ENCODE measurements at places on chromosomes 6 and 20. TPM values are rescaled to one million over a fixed set of nuclear protein-coding genes. Genes with fewer than 3 reads are reported as not detected.

DNA sequence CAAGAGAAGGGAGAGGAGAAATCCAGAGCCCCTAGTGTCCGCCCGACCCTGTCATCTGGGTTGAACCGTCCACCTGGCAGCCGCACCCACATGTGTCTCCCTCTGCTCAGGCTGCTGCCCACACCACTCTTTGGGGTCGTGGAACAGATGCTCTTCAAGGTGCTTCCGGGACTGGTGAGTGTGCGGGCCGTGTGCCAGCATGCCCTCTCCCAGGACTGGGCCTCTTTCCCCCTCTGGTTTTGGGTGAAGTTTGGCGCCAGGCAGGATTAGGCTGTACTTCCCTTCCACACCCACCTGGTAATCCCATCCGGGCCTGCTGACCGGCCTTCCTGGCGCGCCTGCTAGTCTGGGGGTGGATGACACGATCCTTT, 7.9 kb downstream of the BPIFB3 start:
- no peaks in the 10 kb centered on the region for H3K36me3 ChIP-seq
- no peak overlapping the region for H3K4me3 ChIP-seq
- H3K27me3 ChIP-seq = no peaks in the 10 kb centered on the region
- H3K27ac ChIP-seq = no peak overlapping the region
- no peak for DNase-seq
- no peaks in the 10 kb centered on the region for H3K4me1 ChIP-seq

DNA sequence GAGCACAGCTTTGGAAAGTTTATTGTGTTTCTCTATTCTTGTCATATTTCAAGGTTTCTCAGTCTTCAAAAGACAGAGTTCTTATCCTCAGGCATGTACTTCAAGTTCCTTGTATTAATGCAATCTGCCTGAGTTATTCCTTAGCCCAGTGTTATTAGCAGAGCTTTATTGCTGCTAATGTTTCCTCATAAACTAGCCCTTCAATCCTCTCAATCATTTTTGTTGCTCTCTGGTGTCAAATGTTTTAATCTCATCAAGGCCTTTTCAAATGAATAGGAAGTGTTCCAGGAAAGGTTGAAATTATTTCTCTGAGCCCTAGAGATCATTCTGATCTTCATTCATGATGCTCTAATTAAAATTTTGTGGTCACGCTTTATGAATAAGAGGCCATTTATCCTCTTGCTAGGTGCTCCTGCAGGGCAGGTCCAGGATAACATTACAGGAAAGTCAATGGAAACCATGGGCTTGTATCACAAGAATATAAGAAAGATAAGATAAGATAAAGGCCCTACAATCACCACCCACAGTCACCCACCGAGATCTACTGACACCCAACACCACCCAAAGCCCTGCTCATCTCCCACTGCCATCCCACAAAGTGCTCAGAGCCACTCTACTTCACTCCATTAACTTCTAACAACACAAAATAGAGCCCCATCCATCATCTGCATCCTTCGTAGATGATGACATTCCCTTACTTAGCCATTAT, 125.9 kb downstream of the COL9A1 start:
- no peak overlapping the region for H3K4me3 ChIP-seq
- no peak for DNase-seq
- no peaks in the 10 kb centered on the region for H3K36me3 ChIP-seq
- no peaks in the 10 kb centered on the region for H3K27me3 ChIP-seq
- no peaks in the 10 kb centered on the region for H3K4me1 ChIP-seq
- H3K27ac ChIP-seq = no peak overlapping the region

DNA sequence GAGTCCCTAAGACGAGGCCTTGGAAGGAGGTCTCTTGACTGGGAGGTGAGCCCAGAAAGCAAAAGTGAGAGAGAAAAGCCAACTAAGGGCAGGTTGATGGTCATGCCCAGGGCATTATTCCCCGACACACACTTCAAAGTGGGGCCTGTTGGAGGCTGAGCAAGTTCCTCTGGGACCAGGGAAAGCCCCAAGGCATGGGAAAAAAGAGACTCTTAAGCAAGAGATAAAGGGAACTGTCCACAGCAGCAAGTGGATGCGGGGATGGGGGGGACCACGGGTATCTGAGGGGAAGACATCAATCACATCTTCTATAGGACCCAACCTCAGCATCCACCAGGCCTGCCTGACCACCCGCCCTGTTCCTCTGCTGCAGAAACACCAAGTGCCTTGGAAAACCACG, 119.9 kb upstream of the MAFB start:
- DNase-seq = no peak
- H3K4me1 ChIP-seq = peaks cover 11% of the 10 kb centered on the region

The FAXC gene
- polyA plus RNA-seq = not detected

Data from CD14-positive monocyte (primary cell).